Stimulated activated CD4-positive, alpha-beta T cell treated with anti-CD3 and anti-CD28 coated beads, Interleukin-15, amount 100 ng/mL, for 1 hour (primary cell): ENCODE measurements at places on chromosomes 1 and 21.

- no peak for DNase-seq
These were observed 1.8 kb downstream of the TNFRSF1B start for GRCh38 chr1:12168451-12169160.

- DNase-seq = peak; percentile 23
These were observed 9.3 kb downstream of the ARL8A start for GRCh38 chr1:202135221-202135721.

DNA sequence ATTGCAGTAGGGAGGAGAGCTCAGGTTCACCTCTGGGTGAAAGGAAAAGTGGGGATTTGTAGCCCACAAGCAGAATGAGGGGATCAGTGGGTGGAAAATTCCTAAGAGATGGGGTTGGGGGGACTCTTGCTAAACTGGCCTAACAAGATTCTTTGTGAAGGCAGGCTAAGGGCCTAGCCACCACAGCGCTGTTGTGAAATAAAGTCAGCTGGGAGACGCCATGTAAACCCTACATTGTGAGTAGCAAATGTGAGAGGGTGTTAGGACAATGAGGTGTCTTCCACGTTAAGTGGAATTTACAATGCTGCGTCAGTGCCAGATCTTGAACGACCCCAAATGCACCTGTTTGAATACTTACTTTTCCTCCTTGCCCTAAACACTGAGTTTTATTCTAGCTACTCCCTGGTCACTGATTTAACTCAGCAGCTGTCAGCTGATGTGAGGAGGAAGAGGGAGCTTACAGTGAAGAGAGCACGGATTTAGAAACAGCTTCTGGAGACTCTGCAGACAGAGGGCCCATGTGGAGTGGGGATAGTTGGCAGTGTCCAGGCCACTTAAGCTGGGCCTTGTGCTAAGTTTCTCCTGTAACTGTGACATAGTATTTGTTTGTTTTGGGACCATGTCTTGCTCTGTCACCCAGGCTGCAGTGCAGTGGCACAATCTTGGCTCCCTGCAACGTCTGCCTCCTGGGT is 17.3 kb downstream of the PDPN start:
- no peak for DNase-seq

- no peak for DNase-seq
These were observed 14.7 kb downstream of the OVGP1 start for GRCh38 chr1:111412839-111413238.

DNA sequence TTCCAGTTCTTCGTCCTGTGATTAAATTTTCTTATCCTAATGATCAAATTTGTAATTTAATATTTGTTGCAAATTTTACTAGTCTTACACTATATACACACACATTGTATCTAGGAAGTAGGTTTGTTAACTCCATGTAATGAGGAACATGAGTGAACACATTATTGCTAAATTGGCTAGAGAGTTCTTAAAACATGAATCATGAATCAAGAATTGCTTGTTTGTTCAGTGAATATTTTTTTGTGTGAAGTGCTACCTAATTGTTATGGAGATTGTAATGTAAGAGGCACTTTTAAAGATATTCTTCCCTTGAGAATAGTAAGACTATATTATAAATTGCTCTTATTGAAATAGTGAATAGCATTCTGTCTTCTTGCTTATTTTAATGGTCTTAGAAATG is 4.6 kb downstream of the GPSM2 start:
- DNase-seq = no peak

DNA sequence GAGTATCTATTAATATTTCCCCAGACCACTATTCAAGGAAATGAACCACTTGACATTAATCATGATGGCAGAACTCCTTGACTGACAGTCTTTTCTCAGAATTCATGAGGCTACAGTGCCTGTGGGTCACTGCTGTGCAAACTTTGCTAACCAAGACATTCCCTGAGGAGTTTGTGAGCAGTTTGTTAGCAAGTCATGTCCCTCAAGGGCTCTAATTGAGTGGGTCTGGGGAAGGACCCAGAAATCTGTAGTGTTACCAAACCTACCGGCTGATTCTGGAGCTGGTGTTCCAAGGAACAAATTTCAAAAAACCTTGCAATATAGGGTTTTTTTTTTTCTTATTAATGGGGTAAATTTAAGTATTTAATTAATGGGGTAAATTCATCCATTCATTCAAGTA is 103.2 kb upstream of the VANGL1 start:
- DNase-seq = no peak

GRCh38 chr1:61247881-61248752 is 165.8 kb downstream of the NFIA start:
- DNase-seq = no peak
